ENCODE measurements at places on chromosomes 11 and 22. TPM values are rescaled to one million over a fixed set of nuclear protein-coding genes. Genes with fewer than 3 reads are reported as not detected.

The OTOG gene
- total RNA-seq = 0.23 TPM

The ZNHIT2 gene
- total RNA-seq = 8.0 TPM

The FXYD2 gene
- 420 TPM for total RNA-seq

The SERHL2 gene
- total RNA-seq = 2.7 TPM

The PGA4 gene
- total RNA-seq = 5.0 TPM

The IGLL1 gene
- 3.7 TPM for total RNA-seq

The IRAG1 gene
- total RNA-seq = 11.2 TPM

The MAPK8IP2 gene
- total RNA-seq = 1.8 TPM

The MMP27 gene
- not detected for total RNA-seq

The FGF19 gene
- 0.70 TPM for total RNA-seq

The NFAM1 gene
- total RNA-seq = 1.9 TPM

The GSTT2B gene
- 1.5 TPM for total RNA-seq

The SLC22A12 gene
- 4.6 TPM for total RNA-seq

The ENTHD1 gene
- total RNA-seq = not detected

The EML3 gene
- total RNA-seq = 26.9 TPM

The PGA3 gene
- 0.23 TPM for total RNA-seq

The SPDYC gene
- not detected for total RNA-seq

The SMC1B gene
- not detected for total RNA-seq

The GANAB gene
- 253 TPM for total RNA-seq

The MYBPC3 gene
- 0.23 TPM for total RNA-seq

The HEPHL1 gene
- total RNA-seq = not detected

The CRYBB2 gene
- total RNA-seq = not detected

The CADM1 gene
- total RNA-seq = 104 TPM

The C1QTNF4 gene
- total RNA-seq = 9.6 TPM

The PIWIL4 gene
- total RNA-seq = 5.1 TPM

The IGSF9B gene
- 6.8 TPM for total RNA-seq

The KCTD14 gene
- 7.8 TPM for total RNA-seq

The TREH gene
- 2.0 TPM for total RNA-seq

The DDI1 gene
- not detected for total RNA-seq

The C11orf52 gene
- total RNA-seq = 8.2 TPM

The CRYBB3 gene
- total RNA-seq = not detected

The TMEM9B gene
- total RNA-seq = 34.9 TPM

The MMP13 gene
- total RNA-seq = not detected

The ACRV1 gene
- total RNA-seq = not detected

The HPS5 gene
- total RNA-seq = 25.2 TPM

The GLYAT gene
- total RNA-seq = 69.0 TPM

The P4HA3 gene
- total RNA-seq = 0.58 TPM

The COA4 gene
- total RNA-seq = 51.1 TPM

The C22orf42 gene
- total RNA-seq = not detected

The ST13 gene
- 140 TPM for total RNA-seq

The B3GAT1 gene
- 1.6 TPM for total RNA-seq

The C11orf21 gene
- total RNA-seq = 3.2 TPM

The PAAF1 gene
- 16.1 TPM for total RNA-seq

The CDON gene
- 34.1 TPM for total RNA-seq

The PATE2 gene
- not detected for total RNA-seq

The RAC2 gene
- 12.7 TPM for total RNA-seq

The INS gene
- 0.35 TPM for total RNA-seq

The OR52K1 gene
- total RNA-seq = not detected
